ENCODE measurements at places on chromosomes 5 and 9.

- DNase-seq, result no peak
These were observed 1060.1 kb downstream of the PTPRD start for GRCh38 chr9:9552665-9553064.

GRCh38 chr9:84894859-84895258, 225.3 kb downstream of the NTRK2 start:
- DNase-seq, result no peak

DNA sequence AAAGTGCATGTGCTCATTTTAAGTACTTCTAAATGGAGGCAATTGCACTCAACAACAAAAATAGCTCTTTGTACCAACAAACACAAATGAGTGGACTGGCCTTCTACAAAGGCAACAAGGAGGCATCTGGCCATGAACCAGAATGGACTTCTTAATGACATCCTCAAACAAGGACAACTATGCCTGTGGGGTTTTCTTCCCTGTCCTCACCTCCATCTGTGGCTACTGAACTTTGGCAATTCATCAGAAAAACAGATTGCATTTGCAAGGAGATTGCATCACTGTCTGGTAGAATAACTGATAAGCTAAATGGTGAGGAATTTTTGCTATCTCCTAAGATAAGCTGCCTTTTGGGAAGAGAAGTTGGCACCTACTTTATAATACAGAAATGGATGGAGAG, 447.3 kb upstream of the CCNG1 start:
- DNase-seq, result no peak

- no peak for DNase-seq
These were observed 91.2 kb upstream of the CHD1 start for GRCh38 chr5:99019812-99020697.

- no peak for DNase-seq
These were observed 394.5 kb downstream of the SPATA31D1 start for GRCh38 chr9:82382887-82383616.

- no peak for DNase-seq
These were observed 16.7 kb downstream of the SPEF2 start for GRCh38 chr5:35634326-35634725.
